Esophagus squamous epithelium (tissue), 5 donors: ENCODE measurements at places on chromosomes 12 and 14.

DNA sequence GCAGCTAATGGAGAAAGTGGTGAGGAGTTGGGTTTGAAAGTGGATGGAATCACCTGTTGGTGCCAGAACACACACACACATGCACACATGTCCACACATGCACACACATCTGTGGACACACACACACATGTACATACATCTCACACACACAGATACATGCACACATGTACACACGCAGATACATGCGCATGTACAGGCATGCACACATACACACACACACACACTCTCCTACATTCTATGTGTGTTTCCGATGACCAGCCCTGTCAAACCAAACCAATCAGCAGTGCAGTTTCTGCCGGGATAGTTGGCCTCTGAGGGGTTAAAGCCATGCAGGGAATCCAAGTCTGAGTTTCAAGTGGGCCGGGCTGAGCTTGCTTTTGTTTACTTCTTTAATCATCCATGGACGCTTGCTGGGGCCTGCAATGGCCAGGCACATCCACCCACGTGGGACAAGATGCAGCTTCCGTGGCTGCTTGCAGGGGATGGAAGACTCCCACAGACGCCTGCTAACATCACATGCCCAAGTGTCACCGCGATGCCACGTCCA is 52.5 kb downstream of the GALNT9 start:
- H3K4me1 ChIP-seq: peaks cover 6% of the 10 kb centered on the region
- H3K27me3 ChIP-seq: peaks cover 7% of the 10 kb centered on the region
- H3K27ac ChIP-seq: no peak overlapping the region
- no peak overlapping the region for H3K4me3 ChIP-seq
- no peaks in the 10 kb centered on the region for H3K36me3 ChIP-seq

DNA sequence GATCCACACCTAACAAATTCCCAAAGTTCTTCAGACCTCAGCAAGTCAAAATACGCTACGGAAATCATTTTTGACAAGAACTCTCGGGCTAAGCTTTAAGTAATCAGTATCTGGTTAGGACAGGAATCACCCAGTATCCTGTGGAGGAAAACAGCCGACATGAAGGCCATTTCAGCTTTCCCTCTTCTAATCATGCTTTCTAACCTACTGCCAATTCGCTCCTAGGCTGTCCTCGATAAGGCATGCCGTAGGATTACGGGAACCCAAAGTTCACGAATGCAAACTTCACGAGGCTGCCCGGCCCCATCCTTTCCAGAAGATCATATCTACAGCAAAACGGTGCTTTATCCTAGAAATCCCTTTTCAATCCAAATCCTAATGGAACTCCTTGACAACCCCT is 81.8 kb upstream of the PTPRB start:
- DNase-seq: no peak
- H3K4me3 ChIP-seq: no peak overlapping the region
- no peaks in the 10 kb centered on the region for H3K4me1 ChIP-seq
- peak overlapping the region; percentile 31 for H3K27ac ChIP-seq

- H3K27me3 ChIP-seq: no peaks in the 10 kb centered on the region
- no peaks in the 10 kb centered on the region for H3K36me3 ChIP-seq
- H3K4me1 ChIP-seq: no peaks in the 10 kb centered on the region
These were observed 22.8 kb upstream of the VCPKMT start for GRCh38 chr14:50139192-50139591.

DNA sequence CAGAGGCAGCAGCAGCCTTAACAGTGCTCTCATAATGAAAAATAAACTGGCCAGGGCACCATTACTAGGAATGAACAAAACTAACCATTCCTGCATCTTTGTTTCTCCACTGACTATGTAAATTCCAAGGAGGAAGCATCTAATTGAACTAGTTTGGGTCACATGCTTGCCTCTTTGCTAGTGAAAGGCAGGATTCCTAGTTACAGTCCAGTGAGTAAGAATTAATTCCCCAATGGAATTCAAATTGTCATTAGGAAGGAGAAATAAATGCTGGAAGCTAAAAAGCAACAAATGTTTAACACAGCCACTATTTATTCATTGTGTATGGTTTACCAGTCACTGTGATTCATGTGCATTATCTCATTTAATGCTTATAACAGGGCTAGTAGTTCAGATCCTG is 316.0 kb downstream of the CCDC91 start:
- H3K4me3 ChIP-seq: no peak overlapping the region
- no peaks in the 10 kb centered on the region for H3K4me1 ChIP-seq
- H3K27ac ChIP-seq: no peak overlapping the region
- no peaks in the 10 kb centered on the region for H3K36me3 ChIP-seq
- no peak for DNase-seq
- no peaks in the 10 kb centered on the region for H3K27me3 ChIP-seq

DNA sequence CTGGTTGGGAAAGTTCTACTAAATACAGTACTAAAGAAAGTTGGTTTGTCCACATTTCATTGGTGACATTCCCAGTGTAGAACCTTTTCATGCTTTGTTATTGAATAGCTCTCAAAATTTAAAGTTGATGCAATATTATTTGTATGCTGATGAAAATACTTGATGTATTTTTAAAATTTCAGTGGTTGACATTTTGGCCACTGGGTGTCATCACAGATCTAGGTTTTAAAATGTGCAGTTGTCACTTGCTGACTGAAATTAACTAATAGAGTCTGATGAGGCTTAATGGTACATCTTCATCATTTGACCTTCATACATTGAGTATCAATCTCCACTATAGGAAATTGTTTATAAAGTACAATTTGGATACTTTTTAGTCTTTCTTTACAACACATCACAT is 37.1 kb downstream of the CMAS start:
- no peak overlapping the region for H3K27ac ChIP-seq
- no peaks in the 10 kb centered on the region for H3K4me1 ChIP-seq
- H3K36me3 ChIP-seq: no peaks in the 10 kb centered on the region
- DNase-seq: no peak

- H3K27me3 ChIP-seq: no peaks in the 10 kb centered on the region
- H3K4me3 ChIP-seq: no peak overlapping the region
- peaks cover 6% of the 10 kb centered on the region for H3K4me1 ChIP-seq
- peak overlapping the region; percentile 50 for H3K27ac ChIP-seq
These were observed 13.1 kb downstream of the EVL start for GRCh38 chr14:100078216-100078803.

- no peaks in the 10 kb centered on the region for H3K27me3 ChIP-seq
- no peaks in the 10 kb centered on the region for H3K36me3 ChIP-seq
- no peaks in the 10 kb centered on the region for H3K4me1 ChIP-seq
- H3K4me3 ChIP-seq: no peak overlapping the region
- no peak for DNase-seq
These were observed 49.6 kb upstream of the RASSF3 start for GRCh38 chr12:64560396-64561301.

- H3K27me3 ChIP-seq: no peaks in the 10 kb centered on the region
- peak overlapping the region; percentile 57 for H3K27ac ChIP-seq
- H3K36me3 ChIP-seq: no peaks in the 10 kb centered on the region
- H3K4me3 ChIP-seq: no peak overlapping the region
- DNase-seq: no peak
These were observed 15.4 kb downstream of the PXN start for GRCh38 chr12:120249875-120250795.

- no peaks in the 10 kb centered on the region for H3K36me3 ChIP-seq
- H3K27ac ChIP-seq: no peak overlapping the region
- H3K4me3 ChIP-seq: no peak overlapping the region
These were observed 240.4 kb downstream of the ASCL1 start for GRCh38 chr12:103197725-103198388.

DNA sequence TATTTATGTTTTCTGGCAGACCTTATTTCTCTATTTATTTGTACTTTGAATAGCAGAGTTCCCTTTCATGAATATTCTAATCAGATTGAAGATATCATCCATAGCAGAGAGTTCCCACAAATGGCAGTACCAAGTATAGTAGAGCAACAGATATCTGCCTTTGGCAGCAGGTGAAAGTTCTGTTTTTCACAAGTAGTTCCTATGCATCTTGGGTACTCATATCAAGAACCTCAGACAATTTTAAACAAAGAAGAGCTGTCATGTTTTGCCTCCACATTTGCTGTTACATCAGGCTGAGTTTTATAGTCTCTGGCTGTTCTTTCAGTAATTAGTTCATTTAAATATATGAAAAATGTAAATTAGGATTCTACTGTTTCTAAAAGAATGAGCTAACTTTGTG is 252.0 kb downstream of the KCNC2 start:
- H3K36me3 ChIP-seq: no peaks in the 10 kb centered on the region
- no peak for DNase-seq
- H3K4me1 ChIP-seq: no peaks in the 10 kb centered on the region
- no peaks in the 10 kb centered on the region for H3K27me3 ChIP-seq

DNA sequence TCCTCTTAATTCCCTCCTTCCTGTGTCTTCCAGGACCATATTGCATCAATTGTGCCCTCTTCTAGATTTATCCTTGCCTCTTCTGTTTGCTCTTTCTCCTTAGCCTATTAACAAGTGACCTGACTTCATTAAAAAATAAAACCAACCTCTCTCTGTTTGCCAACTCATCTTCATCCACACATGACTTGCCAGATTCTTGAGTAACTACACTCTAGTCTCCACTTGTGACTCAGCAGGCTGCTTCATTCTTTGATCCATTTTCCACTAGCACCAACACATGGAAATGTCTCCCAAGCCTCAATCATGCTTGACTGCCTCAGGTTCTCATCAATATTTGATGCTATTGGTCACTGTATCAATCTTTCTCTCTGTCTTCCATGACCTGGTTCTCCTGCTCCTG is 492.4 kb upstream of the TMPO start:
- no peak overlapping the region for H3K4me3 ChIP-seq
- no peak for DNase-seq
- peaks cover 3% of the 10 kb centered on the region for H3K4me1 ChIP-seq
- H3K27me3 ChIP-seq: no peaks in the 10 kb centered on the region

DNA sequence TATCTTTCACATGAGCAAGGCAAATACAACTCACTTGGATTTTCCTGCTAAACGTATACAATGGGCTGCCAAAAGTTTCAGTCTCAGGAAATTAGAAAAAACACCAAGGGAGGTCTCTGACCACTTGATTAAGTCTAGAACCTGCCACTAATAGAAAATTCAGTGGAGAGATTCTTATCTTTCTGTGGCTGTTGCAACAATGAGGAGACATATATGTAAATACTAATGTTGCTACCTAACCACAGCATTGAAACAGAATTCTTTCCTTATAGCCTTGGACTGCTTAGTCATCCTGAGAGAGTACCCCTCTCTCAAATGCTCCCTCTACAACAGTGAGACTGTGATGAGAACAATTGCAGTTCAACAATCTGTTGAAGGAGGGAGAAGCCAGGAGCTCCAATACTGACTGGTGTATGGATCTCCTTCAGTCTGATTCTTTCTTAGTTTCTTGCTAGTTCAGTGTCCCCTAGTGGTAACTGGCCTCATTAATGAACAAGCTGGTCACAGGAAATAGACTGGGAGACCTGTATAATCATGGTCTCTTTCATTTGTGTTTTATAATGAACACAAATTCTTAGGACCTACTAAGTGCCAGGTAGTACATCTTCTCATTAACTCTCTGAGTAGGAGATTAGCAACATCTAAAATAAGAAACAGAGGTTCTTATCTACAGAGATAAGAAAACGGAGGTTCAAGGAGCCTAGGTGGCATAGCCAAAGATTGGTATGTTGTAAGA is 164.5 kb downstream of the SLC38A4 start:
- no peaks in the 10 kb centered on the region for H3K27me3 ChIP-seq
- H3K27ac ChIP-seq: peak overlapping the region; percentile 87
- DNase-seq: no peak
- no peaks in the 10 kb centered on the region for H3K36me3 ChIP-seq
- H3K4me1 ChIP-seq: peaks cover 11% of the 10 kb centered on the region

DNA sequence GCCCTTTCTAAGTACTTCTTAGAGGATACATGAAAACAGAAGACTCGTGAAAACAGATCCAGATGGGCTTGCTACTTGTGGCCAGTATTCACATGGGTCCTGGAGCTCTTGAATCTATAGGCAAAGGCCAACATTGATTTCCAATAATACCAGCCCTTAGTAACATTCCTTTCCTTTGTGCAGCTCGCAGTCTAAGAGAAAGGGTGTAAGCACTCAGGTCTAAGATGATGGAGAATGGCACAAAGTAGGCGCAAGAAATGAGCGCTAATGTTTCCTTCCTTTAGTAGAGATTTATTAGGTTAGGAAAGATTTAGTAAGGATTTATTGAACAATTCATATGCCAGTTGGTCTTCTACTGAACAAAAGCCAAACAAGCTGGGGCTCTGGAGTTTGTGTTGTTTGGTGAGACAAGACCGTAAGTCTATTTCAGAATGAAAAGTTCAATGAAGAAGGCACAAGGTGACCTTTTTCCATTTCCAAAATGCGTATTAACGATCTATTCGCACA is 525 bp downstream of the RNU6-8 start:
- H3K4me1 ChIP-seq: peaks cover 47% of the 10 kb centered on the region
- peak overlapping the region; percentile 86 for H3K27ac ChIP-seq
- H3K27me3 ChIP-seq: no peaks in the 10 kb centered on the region
- H3K4me3 ChIP-seq: peak overlapping the region; percentile 50
- H3K36me3 ChIP-seq: no peaks in the 10 kb centered on the region

GRCh38 chr12:20596061-20596460 is 99.1 kb upstream of the SLCO1C1 start:
- no peak overlapping the region for H3K4me3 ChIP-seq
- no peak overlapping the region for H3K27ac ChIP-seq
- no peaks in the 10 kb centered on the region for H3K36me3 ChIP-seq
- no peak for DNase-seq
- no peaks in the 10 kb centered on the region for H3K27me3 ChIP-seq

DNA sequence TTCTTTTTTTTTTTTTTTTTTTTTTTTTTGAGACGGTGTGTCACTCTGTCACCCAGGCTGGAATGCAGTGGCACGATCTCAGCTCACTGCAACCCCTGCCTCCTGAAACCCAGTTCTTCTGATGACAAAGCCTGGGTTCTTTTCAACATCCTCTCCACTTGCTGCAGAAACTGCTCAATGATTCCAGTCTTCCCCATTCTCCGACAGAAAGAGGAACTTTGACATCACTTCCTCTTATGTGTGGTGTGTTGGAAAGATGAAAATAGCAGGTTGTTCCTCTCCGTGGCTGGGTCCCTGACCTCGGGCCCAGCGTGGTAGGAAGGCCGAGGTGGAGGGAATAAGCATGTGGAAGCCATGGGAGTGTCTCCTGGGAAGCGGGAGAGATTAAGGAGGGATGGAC is 198.4 kb downstream of the PHETA1 start:
- H3K36me3 ChIP-seq: no peaks in the 10 kb centered on the region
- H3K27me3 ChIP-seq: peaks cover 60% of the 10 kb centered on the region
- H3K4me3 ChIP-seq: no peak overlapping the region
- no peak for DNase-seq
- H3K4me1 ChIP-seq: no peaks in the 10 kb centered on the region
- no peak overlapping the region for H3K27ac ChIP-seq

DNA sequence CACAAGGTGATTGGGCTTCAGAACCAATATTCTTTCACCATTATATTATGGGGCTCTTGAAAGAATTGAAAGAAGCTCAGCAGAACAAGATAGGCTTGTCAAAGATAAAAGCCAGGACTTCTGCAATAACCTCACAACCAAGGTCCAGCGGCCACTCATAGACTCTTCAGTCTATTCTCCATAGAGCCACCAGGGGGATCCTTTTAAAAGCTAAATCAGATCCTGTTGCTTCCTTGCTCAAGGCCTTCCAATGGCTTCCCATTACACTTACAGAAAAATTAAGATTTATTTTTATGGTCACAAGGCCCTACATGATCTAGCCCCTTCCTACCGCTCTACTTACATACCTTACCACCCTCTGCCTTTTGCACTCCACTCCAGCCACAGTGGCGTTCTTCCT is 169.6 kb downstream of the C12orf42 start:
- no peak for DNase-seq
- no peaks in the 10 kb centered on the region for H3K36me3 ChIP-seq
- H3K4me1 ChIP-seq: no peaks in the 10 kb centered on the region
- no peaks in the 10 kb centered on the region for H3K27me3 ChIP-seq
- no peak overlapping the region for H3K4me3 ChIP-seq
